ENCODE measurements at places on chromosomes 12 and 14. TPM values are rescaled to one million over a fixed set of nuclear protein-coding genes. Genes with fewer than 3 reads are reported as not detected.
A peak's percentile ranks its signal among the peaks of the same experiment; 100 is the strongest.

GRCh38 chr12:47377414-47378221 is 297.9 kb upstream of the AMIGO2 start:
- H3K4me1 ChIP-seq = no peaks in the 10 kb centered on the region
- H3K36me3 ChIP-seq = no peaks in the 10 kb centered on the region
- H3K27me3 ChIP-seq = no peaks in the 10 kb centered on the region
- H3K27ac ChIP-seq = no peak overlapping the region

DNA sequence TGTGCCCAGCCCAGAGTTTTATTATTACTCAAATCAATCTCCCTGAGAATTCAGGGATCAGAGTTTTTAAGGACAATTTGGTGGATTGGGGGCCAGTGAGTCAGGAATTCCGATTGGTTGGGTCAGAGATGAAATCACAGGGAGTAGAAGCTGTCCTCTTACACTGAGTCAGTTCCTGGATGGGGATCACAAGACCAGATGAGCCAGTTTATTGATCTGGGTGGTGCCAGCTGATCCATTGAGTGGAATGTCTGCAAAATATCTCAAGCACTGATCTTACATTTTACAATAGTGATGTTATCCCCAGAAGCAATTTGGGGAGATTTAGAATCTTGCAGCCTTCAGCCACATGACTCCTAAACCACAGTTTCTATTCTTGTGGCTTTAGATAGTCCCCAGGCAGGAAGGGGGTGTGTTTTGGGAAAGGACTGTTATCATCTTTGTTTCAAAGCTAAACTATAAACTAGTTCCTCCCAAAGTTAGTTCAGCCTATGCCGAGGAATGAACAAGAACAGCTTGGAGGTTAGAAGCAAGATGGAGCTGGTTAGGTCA is 89.1 kb upstream of the CNOT2 start:
- H3K36me3 ChIP-seq = no peaks in the 10 kb centered on the region
- no peaks in the 10 kb centered on the region for H3K27me3 ChIP-seq

DNA sequence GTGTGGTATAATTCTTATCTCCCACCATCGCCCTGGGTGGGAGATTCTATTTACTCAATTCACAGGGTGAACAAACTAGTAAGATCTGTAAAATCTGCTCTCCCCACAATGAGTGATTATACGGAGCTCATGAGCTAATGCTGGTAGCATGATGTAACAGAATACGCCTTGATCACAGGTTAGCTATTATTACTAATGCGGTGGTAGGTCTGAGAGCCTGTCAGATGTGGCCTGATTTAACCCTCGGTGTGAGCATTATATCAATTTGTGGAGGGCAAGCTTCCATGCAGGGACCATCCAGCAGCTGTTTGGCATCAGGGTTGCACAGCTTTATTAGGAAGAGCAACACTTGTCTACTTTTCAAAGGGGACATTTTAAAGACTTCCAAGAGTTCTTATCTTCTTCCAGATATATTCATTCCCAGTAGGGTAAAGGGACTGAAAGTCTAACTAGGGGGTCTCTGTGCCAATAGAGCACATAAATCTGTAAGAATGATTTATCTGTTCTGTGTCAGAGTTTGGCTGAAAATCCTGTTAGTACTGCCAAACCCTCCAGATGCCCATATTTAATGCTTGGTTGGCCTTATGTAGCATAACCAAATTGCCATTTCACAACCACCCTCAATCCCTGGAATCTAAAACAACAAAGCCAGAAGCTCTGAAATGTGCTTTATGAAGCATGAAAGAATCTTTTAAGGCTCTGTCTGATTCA is 18.7 kb downstream of the TSHR start:
- DNase-seq = no peak
- H3K4me3 ChIP-seq = no peak overlapping the region
- no peaks in the 10 kb centered on the region for H3K36me3 ChIP-seq
- H3K27me3 ChIP-seq = no peaks in the 10 kb centered on the region

DNA sequence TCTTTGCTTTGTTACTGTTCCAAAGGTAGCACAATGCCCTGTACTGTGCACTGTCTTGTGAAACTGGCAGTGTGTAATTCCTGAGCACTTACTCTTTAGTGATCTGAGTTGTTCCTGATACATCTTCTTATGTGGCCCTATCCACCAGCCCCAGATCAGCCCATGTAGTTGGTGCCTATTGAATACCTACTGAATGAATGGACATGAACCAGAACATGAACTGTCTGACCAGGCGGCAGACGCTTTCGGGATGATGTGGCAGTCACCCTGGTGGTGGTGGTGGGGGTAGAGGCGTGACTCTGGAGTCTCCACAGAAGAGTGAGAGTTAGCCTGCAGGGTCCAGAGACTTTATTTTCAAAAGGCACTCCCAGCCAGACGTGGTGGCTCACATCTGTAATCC is 46.6 kb upstream of the PAPOLA start:
- peaks cover 31% of the 10 kb centered on the region for H3K4me1 ChIP-seq
- no peaks in the 10 kb centered on the region for H3K27me3 ChIP-seq
- H3K27ac ChIP-seq = no peak overlapping the region
- H3K4me3 ChIP-seq = no peak overlapping the region
- no peak for DNase-seq
- no peaks in the 10 kb centered on the region for H3K36me3 ChIP-seq

DNA sequence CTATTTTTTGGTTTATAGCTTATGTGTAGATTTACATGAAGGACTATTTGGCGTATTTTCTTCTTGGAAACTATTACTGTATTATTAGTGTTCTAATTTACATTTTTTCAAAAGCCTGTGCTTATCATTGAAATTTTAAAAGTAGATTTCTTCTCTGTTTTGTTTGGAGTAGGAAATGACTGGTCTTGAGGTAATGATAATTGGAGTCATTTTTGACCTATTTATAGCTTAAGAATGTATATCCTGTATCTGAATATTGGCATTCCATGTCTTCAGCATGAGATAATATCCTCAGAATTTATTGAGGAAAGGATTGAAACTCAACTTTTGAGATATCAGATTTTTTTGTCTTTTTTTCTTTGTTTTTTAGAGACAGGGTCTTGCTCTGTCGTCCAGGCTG is 193.4 kb downstream of the ERC1 start:
- no peaks in the 10 kb centered on the region for H3K4me1 ChIP-seq
- H3K27me3 ChIP-seq = no peaks in the 10 kb centered on the region
- no peak for DNase-seq
- no peak overlapping the region for H3K27ac ChIP-seq
- no peaks in the 10 kb centered on the region for H3K36me3 ChIP-seq

- H3K4me3 ChIP-seq = peak overlapping the region; percentile 76
- H3K4me1 ChIP-seq = no peaks in the 10 kb centered on the region
- DNase-seq = peak; percentile 53
Measured at GRCh38 chr12:55830601-55831446, 1.4 kb upstream of the DNAJC14 start.

GRCh38 chr12:32454866-32455265 is 55.5 kb downstream of the FGD4 start:
- no peaks in the 10 kb centered on the region for H3K27me3 ChIP-seq
- no peak for DNase-seq
- H3K4me3 ChIP-seq = no peak overlapping the region
- peak overlapping the region; percentile 74 for H3K27ac ChIP-seq
- H3K4me1 ChIP-seq = peaks cover 50% of the 10 kb centered on the region
- no peaks in the 10 kb centered on the region for H3K36me3 ChIP-seq

The TRHDE gene
- total RNA-seq = not detected

The CACNA2D4 gene
- 2.0 TPM for total RNA-seq

The RND1 gene
- total RNA-seq = 5.2 TPM
